Mesenchymal stem cell (in vitro differentiated cells and primary cell): ENCODE measurements at places on chromosomes 1 and 21.

DNA sequence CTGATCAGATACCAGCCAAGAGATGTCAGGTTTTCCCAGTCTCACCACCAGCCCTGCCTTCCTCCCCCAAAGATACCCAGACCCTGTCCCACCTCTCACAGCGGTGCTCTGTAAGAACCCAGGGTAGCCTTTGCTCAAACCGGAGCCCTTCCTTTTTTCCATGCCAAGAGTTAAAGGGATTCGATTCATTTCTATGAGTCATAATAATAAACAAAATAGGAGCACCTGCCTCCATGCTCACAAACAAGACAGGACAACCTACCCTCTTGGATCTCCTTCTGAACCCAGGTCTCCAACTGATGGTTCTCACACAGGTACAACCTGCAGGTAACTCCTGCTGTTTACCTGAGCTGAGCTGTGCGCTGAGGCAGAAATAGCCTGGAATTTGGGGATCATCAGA lies 5.9 kb upstream of the ATP1A2 start:
- DNase-seq = no peak

DNA sequence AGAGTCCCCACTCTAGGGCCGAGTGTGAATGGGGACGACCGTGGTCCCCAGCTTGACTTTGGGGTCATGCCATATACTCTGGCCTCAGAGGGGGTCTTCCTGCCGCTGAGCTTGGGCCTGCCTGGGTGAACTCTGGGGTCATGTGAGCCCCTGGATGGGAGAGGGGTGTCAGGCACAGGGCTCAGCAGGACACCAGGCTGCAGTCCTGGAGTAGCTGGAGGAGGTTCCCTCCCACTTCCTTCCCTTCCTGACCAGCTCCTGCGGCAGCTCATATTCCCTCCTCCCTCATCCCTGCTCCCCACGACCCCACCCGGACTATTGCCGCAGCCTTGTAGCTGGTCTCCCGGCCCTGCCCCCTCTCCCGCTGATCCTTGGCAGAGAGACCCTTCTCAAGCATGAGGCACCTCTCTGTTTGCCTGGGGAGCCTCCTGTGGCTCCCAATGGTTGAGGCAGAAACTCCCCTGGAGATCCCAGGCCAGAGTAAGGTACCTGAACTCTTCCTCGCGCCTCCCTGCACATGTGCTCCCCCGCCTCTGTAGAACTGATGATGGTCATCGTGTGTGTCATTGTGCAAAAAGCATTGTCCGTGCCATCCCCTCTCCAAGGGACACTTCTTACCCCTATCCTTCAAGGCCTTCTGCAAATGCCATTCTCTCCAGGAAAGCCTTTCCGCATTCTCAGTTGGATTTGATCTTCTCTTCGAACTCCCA lies 1.8 kb downstream of the TNFRSF1B start:
- DNase-seq = peak; percentile 30

GRCh38 chr1:203465146-203465798 lies 10.3 kb upstream of the PRELP start:
- DNase-seq = no peak

DNA sequence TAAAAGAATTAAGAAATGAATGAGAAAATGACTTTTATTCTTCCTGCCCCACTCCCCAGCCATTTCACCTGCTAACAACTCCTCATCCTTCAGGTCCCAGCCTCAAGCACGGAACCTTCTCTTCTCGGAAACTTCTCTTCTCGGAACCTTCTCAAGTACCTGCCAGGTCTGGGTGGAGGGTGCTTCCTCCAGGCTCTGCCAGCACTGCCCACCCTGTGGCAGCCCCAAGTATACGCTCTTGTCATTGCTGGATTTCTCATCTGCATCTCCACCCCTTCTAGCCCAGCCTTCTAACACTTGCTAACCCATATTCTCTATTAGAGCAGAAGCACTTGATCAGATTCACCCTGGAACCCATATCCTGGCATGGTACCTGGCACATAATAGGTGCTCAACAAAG lies 3.9 kb upstream of the IFFO2 start:
- no peak for DNase-seq

- peak; percentile 97 for DNase-seq
Observed at GRCh38 chr1:240611619-240612480, at the start of gene GREM2. Gene GREM2 (minus strand): TSS chr1:240612155. CDS start chr1:240493475, 118,680 bp downstream.

- no peak for DNase-seq
Observed at GRCh38 chr1:51247499-51247898, 11.4 kb downstream of the RNF11 start.

DNA sequence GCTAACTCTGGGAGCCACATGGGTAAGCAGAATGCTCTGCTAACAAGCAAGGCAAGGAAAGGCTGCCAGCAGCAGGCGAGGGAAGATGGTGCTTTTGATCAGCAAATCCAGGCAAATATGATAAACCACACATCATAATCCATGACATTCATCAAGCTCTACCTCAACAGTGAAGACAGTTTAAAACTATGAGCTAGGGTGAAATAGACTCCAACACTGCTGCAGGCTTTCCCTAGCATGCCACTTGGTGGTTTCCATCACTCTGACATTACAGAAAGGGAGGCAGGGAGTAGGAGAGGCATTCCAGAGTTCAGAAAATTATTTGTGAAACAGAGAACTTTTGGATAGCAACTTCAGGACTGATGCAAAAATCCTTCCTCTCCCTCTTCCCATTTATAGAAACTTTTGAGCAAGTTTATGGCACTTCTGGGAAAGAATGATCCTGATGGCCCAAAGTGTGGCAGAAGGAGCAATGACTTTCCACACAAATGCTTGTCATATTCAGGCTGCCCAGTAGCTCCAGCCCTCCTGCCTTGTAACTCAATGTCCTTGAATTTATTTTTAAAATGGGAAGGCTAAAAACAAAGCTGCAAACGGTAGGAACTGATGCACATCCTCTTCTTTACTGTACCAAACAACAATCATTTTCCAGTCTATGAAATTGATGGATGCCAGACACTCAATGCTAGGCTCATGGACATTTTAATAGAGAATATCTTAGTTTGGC lies 70.8 kb downstream of the SMYD2 start:
- no peak for DNase-seq

- DNase-seq = peak; percentile 50
Observed at GRCh38 chr1:228697207-228698016, 37.9 kb upstream of the RHOU start.

DNA sequence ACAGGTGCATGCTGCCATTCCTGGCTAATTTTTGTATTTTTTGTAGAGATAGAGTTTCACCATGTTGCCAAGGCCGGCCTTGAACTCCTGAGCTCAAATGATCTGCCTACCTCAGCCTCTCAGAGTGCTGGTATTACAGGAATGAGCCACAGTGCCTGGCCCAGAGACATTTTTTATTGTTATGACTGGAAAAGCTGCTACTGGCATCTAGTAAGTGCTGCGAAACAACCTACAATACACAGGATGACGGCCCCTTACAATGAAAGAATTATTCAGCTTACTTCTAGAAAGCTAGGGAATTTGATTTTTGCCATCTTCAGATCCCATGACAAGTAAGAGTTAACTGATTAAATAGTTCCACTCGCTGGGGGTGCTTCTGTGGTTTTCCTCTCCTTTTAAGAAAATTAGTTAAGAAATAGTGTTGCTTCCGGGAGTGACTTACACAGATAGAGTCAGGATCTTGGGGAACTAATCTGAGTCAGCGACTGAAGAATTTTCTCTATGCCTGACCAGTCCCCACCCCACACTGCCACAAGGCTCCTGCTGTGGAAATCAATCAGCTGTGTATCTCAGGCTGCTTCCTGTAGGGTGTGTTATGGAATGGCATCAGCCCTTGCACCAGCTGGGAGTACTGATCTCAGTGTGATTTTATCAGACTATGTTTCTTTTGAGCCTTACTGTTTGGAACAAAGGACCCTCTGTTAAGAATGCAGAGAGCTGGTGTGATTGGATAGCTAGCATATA lies 93.0 kb upstream of the BMP8A start:
- DNase-seq = peak; percentile 99

DNA sequence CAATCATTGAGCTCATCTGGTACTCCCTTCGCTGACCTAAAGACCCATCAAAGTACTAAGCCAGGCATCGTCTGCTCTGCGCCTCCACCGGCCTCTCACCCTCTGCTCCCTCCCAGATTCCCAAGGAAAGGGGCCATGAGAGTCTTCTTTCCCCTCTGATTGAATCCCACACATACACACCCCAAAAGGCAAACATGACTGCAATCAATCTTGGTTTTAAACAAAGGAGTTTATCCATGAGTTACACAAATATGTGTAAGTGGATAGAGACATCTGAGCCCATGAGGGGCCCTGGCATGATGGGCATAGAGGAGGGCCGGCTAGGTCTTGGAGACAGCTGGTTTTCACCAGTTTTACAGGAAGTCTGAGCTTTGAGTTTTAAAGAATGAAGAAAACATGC lies 50.9 kb downstream of the CAPN2 start:
- DNase-seq = no peak

DNA sequence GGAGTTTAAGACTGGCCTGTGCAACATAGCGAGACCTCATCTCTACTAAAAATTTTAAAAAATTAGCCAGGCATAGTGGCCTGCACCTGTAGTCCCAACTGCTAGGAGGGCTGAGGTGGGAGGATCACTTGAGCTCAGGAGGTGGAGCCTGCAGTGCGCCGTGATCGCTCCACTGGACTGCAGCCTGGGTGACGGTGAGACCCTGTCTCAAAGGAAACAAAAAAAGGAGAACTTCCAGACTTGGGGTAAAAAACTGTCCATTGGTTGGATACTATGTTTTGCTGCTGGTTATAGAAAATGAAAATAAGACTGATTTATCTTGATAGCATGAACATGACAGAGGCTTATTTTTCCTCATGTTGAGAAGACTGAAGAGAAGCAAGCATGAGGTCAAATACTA lies 79.4 kb downstream of the WDR4 start:
- DNase-seq = no peak

- DNase-seq = no peak
Observed at GRCh38 chr1:94973309-94973922, 46.5 kb upstream of the CNN3 start.

DNA sequence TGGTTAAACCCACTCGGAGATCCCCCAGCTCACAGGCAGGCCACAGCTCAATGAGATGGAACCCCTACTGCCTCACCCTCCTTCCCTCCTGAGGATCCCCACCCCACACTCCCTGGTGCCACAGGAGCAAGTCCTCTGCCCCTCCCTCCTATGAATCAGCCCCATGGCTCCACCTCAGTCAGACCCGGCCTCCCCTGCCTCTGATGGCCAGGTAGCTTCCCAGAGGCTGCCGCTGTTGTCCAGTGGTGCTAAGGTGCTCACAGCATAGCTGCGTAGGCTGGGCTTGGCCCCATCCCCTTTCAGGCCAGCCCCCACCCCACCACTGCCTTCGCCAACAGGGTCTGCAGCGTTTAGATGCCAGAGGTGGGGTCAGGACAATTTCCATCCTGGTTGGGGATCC lies 98.5 kb upstream of the IGSF21 start:
- DNase-seq = no peak

GRCh38 chr1:74772945-74773344 lies 40.0 kb downstream of the TYW3 start:
- DNase-seq = peak; percentile 59

GRCh38 chr21:33059380-33059841 lies 10.5 kb upstream of the OLIG1 start:
- DNase-seq = no peak

- no peak for DNase-seq
Observed at GRCh38 chr21:27192281-27192949, 225.5 kb upstream of the ADAMTS5 start.

DNA sequence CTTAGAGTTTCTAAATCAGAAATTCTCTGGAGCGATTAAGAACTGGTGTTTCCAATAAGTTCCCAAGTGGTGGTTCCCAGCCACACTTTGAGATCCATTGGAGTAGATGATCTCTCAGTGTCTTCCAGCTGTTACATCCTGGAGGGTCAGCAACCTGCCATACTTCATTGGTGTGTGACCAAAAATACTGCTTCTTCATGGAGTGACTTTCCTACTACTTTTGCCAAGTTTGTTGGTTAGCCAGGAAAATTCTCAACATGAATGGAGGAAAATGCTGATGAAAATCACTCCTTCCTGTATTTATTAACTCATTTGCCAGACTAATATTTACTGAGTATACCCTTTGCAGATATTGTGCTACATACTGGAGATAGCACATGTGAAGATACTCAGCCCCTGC lies 186.1 kb downstream of the FGGY start:
- no peak for DNase-seq

DNA sequence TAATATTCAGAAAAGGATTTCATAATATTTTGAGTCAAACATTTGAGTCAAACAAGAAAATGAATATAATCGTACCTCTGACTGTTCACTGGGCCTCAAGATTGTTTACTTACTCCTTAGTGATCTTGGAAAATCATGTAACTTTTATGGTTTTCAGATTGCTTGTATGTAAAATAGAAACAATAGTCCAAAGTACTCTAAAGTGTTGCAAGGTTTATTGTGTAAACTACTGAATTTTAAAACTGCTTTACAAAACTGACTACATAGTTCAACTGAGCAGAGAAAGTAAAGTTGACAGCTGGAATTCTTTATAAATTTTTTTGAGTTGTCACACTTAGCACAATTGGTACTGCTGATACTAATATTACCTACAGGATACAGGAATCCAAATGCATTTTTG lies 931.0 kb downstream of the NCAM2 start:
- no peak for DNase-seq

GRCh38 chr1:227440182-227440581 lies 121.9 kb upstream of the CDC42BPA start:
- DNase-seq = no peak

GRCh38 chr21:45442276-45442675 lies 37.3 kb downstream of the COL18A1 start:
- no peak for DNase-seq

GRCh38 chr1:118116401-118116800 lies 68.6 kb downstream of the SPAG17 start:
- no peak for DNase-seq

- no peak for DNase-seq
Observed at GRCh38 chr21:29289317-29289716, 9.4 kb upstream of the BACH1 start.

GRCh38 chr1:213585959-213586586 lies 401.7 kb upstream of the PROX1 start:
- DNase-seq = no peak

DNA sequence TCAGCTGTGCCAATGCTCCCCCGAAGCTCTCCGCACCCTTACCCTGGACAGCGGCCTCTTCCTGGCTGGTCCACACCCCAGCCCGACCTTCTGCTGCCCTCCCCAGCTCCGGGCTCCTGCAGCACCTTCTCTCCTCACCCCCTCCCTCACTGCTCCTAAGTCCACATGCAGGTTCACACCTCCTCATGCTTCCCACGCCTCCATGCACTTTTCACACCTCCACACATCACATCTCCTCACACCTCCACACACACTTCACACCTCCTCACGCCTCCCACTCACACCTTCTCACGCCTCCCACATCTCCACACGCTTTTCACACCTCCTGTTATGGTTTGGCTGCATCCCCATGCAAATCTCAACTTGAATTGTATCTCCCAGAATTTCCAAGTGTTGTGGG lies 18.9 kb downstream of the GPR137B start:
- DNase-seq = no peak

- DNase-seq = peak; percentile 32
Observed at GRCh38 chr1:160208557-160209320, 3.6 kb downstream of the PEA15 start.

GRCh38 chr1:9246841-9247785 lies 12.5 kb downstream of the H6PD start:
- no peak for DNase-seq

- DNase-seq = no peak
Observed at GRCh38 chr1:90550626-90551406, 166.3 kb downstream of the BARHL2 start.
